GM23248 (cell line): ENCODE measurements at places on chromosomes 7 and 10.
A peak's percentile ranks its signal among the peaks of the same experiment; 100 is the strongest.

DNA sequence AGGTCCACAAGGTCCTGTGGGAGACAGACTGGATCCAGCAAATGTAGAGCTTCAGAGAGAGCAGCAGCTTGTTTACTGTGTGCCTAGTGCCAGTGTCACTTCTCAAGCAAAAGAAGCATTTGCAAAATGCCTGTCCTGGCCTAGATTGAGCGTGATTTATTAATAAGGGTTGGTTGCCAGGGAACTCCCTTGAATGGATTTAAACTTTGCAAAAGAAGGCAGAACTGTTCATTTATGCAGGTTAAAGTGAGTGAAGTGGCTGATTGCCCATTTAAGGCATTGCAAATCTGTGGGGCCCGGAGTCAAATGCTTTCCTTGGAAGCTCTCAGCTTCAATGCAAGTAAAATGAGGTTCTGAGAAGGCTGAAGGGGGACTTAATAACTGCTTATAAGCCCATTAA is 71.3 kb downstream of the CDHR3 start:
- no peak for DNase-seq

DNA sequence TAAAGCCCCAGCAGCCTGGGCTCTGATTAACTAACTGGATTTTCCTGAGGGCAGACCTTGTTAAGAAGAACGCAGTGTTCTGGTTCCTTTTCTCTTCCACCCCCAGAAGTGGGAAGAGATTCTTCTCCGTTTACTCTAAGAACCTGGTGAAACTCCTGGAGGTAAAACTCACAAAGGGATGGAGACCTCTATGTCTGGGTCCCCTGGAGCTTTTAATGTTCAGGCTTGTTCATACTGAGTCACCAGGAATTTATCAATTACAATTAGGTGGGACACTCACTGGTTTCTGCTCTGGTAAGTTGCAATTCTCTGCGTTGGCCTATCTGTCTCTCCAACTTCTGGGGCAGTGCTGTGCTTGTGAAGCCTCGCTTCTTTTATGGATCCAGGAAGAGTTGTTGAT is 73.3 kb upstream of the CACNB2 start:
- DNase-seq = no peak

DNA sequence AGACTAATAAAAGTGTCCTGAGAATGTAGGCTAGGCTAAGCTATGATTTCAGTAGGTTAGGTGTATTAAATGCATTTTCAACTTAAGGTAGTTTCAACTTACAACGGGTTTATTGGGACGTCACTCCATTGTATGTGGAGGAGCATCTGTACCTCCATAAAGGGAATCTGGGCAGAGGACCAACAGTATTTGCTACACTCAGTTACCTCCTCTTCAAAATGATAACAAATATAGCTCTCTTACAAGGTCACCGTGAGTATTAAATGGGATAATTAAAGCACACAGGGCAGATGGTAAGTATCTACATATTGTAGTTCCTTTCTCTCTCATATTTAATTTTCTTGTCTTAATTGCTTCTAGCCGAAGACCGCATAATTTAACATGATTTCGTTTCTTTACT is 59.0 kb upstream of the FGL2 start:
- DNase-seq = no peak

- DNase-seq = no peak
These were observed 154.8 kb downstream of the CHN2 start for GRCh38 chr7:29349362-29349761.

GRCh38 chr7:92841192-92841591 is 4.8 kb upstream of the CDK6 start:
- no peak for DNase-seq

DNA sequence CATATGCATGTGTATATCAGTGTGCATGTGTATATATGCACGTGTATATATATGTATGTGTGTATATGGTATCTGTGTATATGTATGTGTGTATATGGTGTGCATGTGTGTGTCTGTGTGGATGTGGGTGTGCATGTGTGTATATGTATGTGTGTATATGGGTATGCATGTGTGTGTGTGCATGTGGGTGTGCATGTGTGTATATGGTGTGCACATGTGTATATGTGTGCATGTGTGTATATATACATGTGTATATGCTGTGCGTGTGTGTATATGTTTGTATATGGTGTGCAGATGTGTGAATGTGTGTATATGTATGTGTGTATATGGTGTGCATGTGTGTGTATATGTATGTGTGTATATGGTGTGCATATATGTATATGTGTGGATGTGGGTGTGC is 245.2 kb downstream of the ADAM12 start:
- no peak for DNase-seq

- DNase-seq = no peak
These were observed 409.1 kb upstream of the ETV1 start for GRCh38 chr7:14398526-14398925.

DNA sequence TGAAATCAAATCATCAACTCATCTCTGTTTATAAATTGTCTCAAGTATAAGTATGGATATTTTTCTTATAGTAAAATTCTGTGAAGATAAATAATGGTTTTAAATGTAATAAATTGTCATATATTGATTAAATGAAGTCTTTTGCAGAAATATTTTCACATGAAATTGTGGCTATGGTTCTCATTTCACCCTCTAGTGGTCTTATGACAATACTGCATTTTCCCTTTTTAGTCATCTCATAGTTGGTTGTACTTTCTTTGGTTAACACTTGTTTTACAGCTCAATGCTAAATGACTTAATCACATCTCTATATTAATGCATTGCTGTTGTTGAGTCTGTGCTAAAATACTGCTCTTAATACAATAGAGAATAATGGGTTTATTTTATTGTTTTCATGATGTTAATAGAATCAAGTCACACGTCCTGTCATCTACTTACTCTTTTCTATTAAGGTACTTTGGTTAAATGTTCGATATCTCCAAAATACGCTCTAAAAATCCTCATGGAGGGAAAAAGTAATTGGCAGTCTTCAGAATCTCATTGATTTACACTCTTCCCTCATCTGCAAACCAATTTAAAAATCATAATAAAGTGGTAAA is 38.0 kb upstream of the CACNA2D1 start:
- DNase-seq = peak; percentile 57

- no peak for DNase-seq
These were observed 266.8 kb downstream of the DIP2C start for GRCh38 chr10:422675-423074.

GRCh38 chr10:123558651-123559050 is 107.5 kb upstream of the GPR26 start:
- DNase-seq = no peak

GRCh38 chr10:101158459-101159058 is 27.5 kb downstream of the TLX1 start:
- no peak for DNase-seq

DNA sequence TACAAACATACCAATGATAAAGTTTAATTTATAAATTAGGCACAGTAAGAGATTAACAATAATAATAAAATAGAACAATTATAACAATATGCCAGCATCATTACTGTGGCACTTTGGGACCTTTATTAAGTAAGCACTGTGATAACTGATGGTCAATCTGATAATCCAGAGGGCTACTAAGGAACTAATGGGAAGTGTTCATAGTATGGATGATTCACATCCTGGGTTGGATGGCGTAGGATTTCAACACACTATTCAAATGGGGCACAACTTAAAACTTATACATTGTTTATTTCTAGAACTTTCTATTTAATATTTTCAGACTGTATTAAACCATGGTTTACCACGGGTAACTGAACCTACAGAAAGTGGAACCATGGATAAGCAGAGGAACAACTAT is 90.8 kb downstream of the KIF20B start:
- DNase-seq = peak; percentile 19

GRCh38 chr7:7595451-7595850 is 28.8 kb downstream of the MIOS start:
- DNase-seq = peak; percentile 51

GRCh38 chr10:88086187-88086960 is 222.9 kb downstream of the PTEN start:
- no peak for DNase-seq

DNA sequence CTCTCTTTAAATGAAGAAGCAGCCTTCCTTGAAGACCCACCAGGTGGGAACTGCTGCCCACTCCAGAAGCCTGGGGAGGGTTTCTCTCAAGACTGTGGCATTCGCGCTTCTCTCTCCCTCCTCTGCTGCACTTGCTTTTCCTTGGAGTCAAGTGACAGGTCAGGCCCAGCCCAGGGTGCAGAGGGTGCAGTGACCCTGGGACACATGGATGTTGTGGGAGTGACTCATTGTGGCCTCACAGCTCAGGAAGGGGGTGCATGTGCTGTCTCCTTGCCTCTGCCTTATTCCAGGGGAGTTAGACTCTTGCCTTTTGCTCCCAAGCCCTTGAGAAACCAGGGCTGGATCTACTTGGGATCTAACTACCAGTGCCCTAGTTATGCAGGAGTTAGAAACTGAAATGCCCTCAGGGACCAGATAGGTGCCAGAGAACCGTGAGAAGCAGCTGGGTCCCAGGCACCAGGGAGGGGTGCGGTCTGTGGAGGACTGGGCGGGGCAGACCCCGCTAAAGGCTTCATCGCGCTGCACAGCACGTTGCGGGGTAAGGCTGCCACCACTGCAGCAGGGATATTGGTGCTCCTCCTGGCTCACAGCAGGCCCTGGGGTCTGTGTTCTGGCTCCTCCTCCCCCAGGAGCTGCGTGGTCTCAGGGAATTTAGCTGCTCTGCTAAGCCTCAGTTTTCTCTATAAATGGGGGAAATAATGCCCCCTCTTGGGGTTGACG is 11.4 kb downstream of the FAM241B start:
- peak; percentile 12 for DNase-seq

DNA sequence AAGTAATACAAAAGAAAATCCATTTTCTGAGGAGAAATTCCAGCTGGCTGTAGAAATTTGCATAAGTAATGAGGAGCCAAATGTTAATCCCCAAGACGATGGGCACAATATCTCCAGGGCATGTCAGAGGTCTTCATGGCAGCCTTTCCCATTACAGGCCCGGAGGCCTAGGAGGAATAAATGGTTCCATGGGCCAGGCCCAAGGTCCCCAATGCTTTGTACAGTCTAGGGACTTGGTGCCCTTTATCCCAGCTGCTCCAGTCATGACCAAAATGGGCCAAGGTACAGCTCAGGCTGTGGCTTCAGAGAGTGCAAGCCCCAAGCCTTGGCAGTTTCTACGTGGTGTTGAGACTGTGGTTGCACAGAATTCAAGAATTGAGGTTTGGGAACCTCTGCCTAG is 182.5 kb downstream of the GPR158 start:
- DNase-seq = no peak
